DMS79 (cell line): ENCODE measurements at places on chromosomes 2 and 18.
A peak's percentile ranks its signal among the peaks of the same experiment; 100 is the strongest.

DNA sequence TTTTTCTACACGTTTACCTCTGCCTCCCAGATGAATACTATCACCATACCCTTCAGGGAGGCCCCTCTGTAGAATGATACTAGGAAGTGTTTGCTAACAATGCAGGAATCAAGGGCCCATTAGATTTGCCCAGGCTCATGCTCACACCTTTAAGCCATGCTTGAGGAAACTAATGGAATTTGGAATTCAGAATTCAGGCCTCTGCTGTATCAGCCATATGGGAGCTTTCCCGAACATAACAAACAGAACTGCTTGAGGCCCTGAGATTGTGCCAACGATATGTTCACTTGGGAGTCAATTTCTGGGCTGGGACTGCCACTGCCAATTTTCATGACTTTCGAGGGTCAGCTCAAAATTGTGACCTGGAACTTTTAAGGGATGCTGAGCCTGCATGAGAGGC lies 282.5 kb downstream of the CLIP4 start:
- peak; percentile 14 for DNase-seq

DNA sequence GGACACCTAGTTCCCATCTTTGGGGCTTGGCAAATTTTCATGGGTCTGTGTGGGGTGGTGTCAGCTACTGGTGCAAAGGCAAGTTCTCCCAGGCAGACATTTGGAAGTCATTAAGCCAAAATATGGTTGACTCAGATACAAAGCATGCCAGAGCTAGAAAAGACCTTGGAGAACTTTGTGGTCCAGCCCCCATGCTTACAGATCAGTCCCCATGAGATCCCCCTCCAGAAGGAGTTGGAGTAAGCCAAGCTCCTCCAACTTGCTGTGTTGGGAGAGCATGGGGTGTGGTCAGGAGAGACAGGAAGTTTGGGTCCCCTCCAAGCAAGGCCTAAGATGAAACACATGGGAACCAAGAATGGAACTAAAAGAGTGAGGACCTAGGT lies 224.5 kb downstream of the CYP26B1 start:
- DNase-seq: no peak

DNA sequence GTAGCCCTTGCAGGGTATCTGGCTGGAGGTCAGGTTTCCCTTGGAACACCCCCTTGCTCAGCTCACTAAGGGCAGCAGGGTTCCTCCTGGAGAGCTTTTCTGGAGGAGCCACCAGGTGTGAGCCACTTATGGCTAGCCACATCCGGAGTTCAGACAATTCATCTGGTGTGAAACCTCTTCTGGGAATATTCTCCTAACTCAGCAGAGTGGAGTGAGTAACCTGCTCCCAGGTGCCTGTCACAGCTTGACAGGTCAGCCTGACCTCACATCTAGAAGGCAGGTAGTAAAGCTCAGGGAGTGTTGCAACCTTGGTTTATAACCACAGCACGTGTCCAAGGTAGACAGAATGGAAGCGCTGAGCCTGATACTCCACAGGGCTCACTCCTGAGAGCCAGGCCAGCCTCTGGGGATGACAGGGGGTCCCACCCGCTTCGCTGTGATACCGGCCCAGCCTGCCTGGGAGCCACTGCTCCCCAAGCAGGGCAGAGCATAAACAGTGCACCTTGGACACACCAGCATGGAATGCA lies 62.6 kb upstream of the TGFA start:
- peak; percentile 94 for DNase-seq

- DNase-seq: no peak
Measured at GRCh38 chr2:57542081-57542480, 504.5 kb upstream of the VRK2 start.

DNA sequence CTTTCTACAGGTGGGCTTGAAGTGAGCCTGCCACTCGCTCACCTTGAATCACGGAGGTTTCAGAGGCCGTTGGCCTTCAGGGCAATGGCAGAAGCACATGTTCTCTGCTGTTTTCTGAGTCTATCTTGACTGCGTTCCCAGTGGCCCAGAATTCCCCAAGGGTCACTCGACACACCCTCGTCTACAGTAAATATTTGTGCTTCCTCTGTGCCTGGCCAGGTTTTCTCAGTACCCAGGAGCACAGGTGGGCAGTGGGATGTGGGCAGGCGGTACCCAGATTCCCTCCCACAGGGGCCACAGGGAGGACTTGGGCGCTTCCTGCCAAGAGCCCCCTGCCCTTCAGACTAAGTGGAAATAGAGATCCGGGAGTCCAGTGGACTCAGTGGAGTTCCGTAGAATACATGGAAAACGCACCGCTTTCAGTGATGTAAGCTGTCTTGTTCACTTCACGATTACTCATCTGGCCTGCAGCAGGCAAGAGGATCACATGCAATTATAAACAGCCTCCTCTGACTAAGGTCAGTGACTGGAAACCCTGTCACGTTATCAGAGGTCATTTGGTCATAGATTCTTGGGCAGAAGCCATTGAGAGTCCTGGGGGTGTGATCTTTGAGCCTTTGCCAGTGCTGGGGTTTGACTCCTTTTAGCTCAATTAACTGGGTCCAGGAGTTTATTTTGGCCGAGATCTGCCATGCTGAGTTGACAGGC lies 179.8 kb downstream of the NEDD4L start:
- no peak for DNase-seq

DNA sequence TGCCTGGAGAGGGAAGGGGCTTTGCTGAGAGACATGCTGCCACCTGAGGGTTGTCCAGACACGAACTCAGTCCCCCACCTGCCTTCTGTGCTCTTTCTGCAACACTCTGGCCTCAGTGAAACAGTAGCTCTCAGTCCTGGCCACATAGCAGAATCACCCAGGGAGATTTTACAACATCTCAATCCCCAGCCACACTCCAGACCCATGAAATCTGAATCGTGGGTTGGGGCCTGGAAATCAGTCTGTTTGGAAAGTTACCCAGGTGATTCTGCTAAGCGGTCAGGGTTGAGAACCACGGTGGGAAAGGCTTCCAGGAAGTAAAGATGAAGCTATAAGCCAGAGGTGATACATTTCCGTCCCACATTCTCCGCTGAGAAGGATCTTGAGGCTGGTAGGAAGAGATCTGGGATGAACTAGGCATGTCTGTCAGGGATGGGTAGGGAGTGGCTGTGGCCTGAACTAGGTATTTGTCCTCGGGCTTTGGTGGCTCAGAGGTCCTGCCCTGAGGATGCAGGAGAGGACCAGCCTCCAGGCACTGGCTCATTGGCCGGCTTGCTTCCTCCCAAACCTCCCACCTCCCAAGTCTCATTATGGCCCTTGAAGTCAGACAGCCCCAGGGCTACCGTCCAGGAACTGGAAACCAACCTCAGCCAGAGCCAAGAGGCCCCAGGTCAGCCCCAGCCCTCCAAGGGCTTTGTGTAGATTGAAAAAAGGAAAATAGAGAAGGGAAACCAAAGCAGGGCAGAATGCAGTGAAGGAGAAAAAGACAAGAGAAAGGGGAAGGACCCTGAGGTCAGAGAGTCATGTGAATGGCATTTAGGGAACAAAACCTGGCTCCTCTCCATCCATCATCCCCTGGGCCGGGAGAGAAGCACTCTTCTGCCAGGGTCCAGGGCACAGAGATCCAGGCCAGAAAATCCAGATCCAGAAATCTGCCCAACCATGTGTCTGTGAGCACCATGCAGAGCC lies 119.6 kb downstream of the ZFP36L2 start:
- no peak for DNase-seq

GRCh38 chr2:231172025-231172424 lies 26.4 kb upstream of the ARMC9 start:
- DNase-seq: no peak

GRCh38 chr2:240626531-240627300 lies 1.4 kb downstream of the GPR35 start:
- no peak for DNase-seq

DNA sequence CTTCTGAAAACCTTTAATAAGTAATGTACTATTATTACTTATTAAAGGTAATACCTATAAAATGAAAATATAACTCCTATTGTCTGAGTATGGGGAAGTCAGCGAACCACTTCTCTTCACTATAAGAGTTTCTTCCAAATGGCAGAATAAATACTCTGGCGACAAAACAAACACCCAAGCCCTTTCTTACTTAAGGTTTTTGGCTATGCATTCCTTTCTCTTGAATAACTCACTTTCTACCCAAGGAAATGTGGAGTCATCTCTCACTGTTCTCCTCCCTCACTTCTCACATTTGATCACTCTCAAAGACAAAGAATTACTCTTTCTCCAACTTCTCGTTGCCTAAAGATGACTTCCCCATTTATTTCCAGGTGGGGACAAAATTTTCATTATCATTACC lies 816.8 kb upstream of the CRIM1 start:
- no peak for DNase-seq

DNA sequence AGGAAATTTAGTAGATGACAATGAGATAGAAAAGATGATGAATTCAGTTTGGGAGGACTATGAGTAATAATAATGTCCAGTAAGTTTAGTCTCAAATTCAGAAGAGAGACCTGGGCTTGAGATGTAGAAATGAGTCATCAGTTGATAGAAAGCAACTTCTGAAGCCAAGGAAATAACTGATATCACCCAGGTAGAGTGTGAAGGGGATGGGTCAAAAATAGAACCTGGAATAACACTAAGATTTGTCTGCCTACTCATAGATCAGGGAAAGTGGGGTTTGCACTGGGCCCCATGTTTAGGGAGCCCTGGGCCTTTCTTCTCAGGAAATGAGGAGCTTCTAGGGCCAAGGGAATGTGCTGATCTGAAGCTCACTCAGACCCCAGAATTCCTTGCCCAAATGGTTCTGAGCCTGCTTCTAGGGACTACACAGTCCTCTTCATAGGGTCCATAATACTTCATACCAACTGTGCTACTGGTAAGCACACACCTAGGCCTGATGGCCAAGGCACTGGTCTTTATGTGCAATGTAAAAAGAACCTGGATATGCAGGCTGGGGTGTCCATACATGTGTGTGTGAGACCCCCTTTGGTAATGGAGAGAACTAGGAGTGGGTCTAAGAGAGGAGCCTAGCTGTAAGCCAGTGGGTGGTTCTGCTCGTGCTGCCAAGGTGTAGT lies 141.2 kb downstream of the IKZF2 start:
- no peak for DNase-seq

- DNase-seq: no peak
Measured at GRCh38 chr18:62262061-62262460, 63.0 kb upstream of the TNFRSF11A start.

DNA sequence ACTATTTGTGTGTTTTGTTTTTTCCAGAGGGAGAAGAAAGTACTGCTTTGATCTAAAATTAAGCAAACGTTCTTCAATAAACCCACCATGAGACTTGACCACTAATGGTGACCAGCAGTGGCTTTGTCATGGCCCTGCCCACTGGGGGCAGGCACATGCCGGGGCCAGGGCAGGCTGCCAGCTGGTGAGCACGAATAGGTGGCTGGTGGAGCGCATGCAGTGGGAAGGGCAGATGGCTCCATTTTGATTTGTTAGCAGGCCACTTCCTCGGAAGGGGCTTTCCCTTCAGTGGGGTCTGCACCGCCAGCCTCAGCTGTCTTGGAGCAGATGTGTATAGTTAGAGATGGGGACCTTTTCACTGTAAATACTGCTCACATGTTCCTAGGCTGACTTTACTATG lies 277.1 kb downstream of the SOX11 start:
- no peak for DNase-seq

- DNase-seq: no peak
Measured at GRCh38 chr2:112480530-112481049, 1.4 kb upstream of the TTL start.

DNA sequence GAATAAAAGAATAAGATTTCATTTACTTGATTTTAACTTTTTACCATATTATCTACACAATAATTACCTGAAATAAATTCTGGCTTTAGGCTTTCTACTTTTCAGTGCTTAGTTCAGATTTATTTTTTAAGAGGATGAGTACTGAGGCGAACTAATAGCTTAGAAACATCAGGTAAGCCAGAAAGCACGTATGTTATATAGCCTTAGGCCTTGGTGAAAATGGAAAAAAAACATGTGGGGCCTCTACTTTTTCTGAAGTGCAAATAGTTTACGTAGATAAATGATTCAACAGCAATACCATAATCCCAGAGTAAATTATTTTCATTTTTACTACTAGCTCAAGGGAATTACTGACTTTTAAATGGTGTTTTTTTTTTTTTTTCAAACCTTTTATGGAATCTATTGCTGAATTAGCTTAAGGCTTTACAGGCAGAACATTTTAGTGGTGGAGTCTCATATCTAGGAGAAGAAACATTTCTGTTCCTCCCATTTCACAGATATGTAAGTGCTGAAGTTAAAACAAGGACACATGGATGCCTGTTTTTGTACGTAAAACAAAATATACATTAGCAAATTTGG lies 6.2 kb downstream of the CPS1 start:
- no peak for DNase-seq

- no peak for DNase-seq
Measured at GRCh38 chr2:19987936-19988335, 2.0 kb downstream of the WDR35 start.

- DNase-seq: no peak
Measured at GRCh38 chr2:240435948-240436682, 652 bp downstream of the GPC1 start.

- no peak for DNase-seq
Measured at GRCh38 chr2:160087854-160088745, 25.7 kb upstream of the PLA2R1 start.

GRCh38 chr2:48906633-48907032 lies 151.1 kb upstream of the LHCGR start:
- DNase-seq: no peak

DNA sequence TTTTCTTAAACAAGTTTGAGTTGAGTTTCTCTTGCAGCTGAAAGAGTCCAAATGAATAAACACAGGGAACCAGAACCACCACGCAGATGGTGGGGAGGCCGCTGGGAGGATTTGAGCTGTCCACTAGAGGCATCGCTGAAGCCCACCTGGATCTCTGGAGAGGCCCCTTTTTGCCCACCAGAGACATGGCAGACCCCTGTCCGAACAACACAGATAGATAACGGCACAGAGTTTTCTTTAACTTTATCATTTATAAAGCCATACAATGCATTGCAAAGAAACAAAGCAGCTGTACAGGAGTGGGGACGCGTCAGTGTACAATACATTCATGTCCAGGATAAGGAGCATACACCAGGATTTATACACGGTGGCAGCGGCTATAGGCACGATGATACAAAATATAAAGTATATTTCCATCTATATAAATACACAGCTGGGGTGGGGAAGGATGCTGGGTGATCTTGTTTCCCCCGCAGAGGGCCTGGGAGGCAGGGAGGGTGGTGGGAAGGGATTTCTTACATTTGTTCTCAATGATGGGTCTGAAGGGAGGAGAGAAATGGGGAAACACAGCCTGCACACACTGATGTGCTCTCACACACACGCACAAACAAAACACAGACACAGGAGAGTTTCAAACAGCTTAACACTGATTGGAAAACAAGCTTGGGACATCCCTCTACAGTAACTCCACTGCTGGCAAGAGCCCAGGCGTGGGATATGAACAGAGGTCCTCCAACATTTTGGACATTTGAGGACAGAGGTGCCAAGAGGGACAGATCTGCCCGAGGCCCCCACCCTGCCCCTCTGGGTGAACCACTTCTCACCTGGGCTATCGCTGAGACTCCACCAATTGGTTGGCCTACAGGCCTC lies 203.0 kb downstream of the TNS1 start:
- no peak for DNase-seq

- no peak for DNase-seq
Measured at GRCh38 chr2:59560769-59561168, 992.7 kb downstream of the BCL11A start.

- no peak for DNase-seq
Measured at GRCh38 chr2:118726821-118727220, 120.6 kb downstream of the EN1 start.

- DNase-seq: peak; percentile 10
Measured at GRCh38 chr18:37484983-37485834, 80.4 kb downstream of the CELF4 start.

- DNase-seq: no peak
Measured at GRCh38 chr2:17355608-17356329, 162.5 kb downstream of the RAD51AP2 start.
